Left forelimb (tissue), 1 donor: ENCODE measurements at places on chromosomes 6 and 20.
A peak's percentile ranks its signal among the peaks of the same experiment; 100 is the strongest.

- DNase-seq, result no peak
Observed at GRCh38 chr6:81894788-81895271, 142.3 kb upstream of the TENT5A start.

GRCh38 chr6:158849899-158850806, 31.0 kb upstream of the EZR start:
- DNase-seq, result no peak

DNA sequence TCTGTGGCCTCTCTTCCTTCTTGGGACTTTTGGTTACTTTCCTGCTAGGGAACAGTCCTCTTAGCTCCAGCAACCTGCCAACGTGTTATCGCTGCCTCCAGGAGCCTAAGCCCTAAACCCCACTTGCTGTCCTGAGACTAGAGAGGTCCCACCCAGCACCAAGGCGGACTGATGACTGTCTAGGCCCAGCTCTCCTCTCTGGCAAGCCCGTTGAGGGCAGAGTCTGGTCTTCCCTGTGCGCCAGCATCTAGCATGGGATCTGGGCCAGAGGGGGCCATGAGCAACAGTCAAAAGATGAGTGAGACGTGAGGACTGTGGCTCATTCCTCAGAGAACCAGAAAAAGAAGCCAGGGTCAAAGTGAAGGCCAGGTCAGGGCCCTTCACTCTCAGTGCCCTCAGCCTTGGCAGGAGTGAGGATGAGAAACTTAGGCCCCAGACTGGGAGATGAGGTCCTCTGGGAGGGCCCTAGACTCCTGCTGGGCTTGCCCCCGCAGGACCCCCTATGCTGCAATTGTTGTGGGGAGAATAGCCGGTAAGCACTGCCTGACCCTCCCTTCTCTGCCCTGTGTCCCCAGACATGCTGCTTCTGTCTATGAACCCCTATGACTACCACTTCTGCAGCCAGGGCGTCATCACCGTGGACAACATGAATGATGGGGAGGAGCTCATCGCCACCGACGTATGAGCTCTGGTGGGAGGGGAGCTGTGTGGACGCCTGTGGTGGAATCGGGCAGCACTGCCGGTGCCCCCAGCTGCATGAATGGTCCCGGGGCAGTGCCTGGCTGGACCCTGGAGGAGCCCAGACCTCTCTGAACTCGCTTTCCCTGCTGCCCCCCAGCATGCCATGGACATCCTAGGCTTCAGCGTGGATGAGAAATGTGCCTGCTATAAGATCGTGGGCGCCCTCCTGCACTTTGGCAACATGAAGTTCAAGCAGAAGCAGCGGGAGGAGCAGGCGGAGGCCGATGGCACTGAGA, 30.9 kb downstream of the MYH7B start:
- no peak for DNase-seq

DNA sequence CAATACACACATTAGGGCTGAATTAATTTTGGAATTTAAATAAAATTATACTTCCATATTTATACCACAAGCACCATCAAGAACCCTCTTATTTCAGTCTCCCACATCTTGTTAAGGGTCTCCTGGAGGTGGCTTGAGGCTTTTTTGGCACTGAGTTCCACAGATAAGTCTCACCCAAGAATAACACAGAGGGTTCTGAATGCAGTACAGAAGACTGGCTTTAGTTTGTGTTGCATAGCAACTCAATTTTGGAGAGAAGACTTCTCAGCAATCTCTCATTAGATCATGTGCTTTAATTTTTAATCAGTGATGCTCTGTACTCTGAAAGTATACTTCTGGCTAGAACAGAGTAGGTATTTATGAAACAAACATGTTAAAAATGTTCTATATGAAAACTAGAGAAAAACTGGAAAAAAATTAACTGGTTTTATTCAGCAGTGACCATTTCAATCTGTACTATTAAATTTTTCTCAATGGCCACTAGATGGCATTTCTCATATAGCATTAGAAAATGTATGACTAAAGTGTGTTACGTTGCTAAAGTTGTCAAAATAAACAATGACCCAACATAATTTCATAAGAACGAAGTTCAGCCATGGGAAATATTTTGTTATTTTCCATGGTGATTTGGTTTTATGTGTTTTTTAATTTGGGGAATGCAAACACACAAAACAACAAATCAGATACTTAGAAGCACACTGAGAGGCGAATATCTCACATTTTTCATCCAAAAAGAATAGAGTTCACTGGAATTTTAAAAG, 32.7 kb upstream of the MAP7 start:
- no peak for DNase-seq

DNA sequence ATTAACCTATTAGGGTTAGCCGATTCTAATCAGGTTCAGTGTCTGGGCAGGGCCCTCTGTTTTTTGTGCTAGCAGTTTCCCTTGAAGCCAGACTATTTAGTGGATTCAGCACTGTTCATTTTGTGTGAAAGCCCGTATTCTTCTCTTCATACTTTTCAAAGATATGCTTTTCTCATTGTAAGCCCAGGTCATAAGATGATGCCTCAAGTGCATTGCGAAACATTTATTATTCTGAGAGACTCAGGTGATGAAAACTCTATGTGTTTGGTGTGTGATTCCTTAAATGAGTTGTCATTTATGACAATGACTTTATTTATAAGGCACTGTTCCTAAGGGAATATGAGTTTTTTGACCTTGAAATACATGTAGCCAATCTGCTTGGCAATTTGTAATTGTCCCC, 851.0 kb upstream of the FLRT3 start:
- no peak for DNase-seq

- no peak for DNase-seq
Observed at GRCh38 chr6:21147995-21148394, 445.6 kb upstream of the SOX4 start.

GRCh38 chr6:905556-905955, 212.6 kb upstream of the EXOC2 start:
- no peak for DNase-seq

GRCh38 chr6:146419576-146419975, 124.1 kb upstream of the RAB32 start:
- no peak for DNase-seq

GRCh38 chr20:24079661-24080412, 91.3 kb upstream of the GGTLC1 start:
- DNase-seq, result no peak

- no peak for DNase-seq
Observed at GRCh38 chr20:55143601-55144000, 668.2 kb downstream of the DOK5 start.

- no peak for DNase-seq
Observed at GRCh38 chr6:27148404-27148795, 99.1 kb upstream of the PRSS16 start.

GRCh38 chr20:62976886-62977285, 24.4 kb downstream of the SLC17A9 start:
- no peak for DNase-seq

GRCh38 chr20:64108731-64109681, 1.6 kb upstream of the NPBWR2 start:
- no peak for DNase-seq

GRCh38 chr6:7052443-7053011, 55.2 kb upstream of the RREB1 start:
- peak; percentile 73 for DNase-seq

- DNase-seq, result peak; percentile 83
Observed at GRCh38 chr6:26021001-26021349, 58.4 kb downstream of the TRIM38 start.

GRCh38 chr6:98036344-98036923, 753.4 kb upstream of the MMS22L start:
- DNase-seq, result no peak

GRCh38 chr6:23413327-23414050, 712.5 kb upstream of the NRSN1 start:
- no peak for DNase-seq

DNA sequence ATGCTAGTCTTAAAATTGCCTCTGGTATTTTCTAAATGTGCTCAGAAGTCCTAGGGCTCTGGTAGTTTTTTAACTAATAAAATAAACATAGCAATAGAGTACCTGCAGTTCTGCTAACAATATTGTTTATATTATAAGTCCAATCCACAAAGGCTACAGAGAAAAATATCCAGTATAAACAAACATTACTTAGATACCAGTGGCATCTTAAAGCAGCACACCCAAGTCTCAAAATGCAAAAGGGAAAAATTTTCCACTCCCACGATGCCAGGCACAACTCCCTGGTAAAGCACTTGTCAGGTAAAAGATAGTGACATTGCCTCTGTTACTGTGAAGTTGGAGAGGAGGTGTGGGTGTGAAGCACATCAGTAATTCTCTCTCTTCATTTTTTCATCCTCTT, 123.3 kb downstream of the OGFRL1 start:
- DNase-seq, result no peak

DNA sequence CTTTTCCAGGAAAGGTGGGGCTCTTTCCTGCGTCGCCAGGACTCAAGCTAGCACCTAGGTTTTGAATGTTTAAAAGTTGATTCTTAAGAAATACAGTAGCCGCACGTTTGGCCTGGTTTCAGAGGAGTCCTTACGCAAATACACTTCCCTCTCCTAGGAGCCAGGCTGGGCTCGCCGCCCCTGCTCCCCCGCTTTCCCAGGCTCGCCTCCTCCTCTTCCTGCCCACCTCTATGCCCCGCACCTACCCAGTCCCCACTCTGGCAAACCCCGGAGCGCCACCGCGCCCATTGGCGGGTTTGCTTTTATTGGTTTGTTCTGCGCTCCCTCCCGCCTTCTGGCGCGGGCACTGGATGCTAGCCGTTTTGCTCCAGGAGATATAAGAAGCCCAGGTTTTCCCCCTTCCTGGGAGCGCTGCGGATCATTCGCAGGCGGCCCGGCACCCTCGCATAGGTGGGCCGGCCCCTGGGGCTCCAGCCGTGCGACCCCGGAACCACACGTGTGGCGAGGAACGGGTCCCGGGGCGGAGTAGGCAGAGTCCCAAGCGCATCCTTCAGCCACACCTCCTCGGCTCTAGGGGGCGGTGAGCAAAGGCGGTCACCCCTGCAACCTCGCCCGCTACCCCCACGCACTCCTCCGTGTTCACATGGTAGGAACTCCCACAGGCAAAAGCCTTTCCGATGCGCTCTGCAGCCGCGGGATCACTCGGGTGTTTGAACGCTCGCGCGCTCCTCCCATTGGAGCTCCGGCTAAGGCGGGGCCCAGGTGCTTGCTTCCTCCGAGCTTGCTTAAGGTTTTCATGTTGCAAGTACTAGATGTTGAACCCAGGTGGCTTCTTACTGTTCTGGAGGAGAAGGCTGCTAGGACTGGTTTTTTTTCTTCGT, 119.0 kb downstream of the RTN4IP1 start:
- no peak for DNase-seq

- DNase-seq, result no peak
Observed at GRCh38 chr20:10864076-10864672, 190.4 kb upstream of the JAG1 start.
